A549 treated with ZK216348 at 1 μM for 4 hours (cell line): ENCODE measurements at places on chromosomes 13 and 19. TPM values are rescaled to one million over a fixed set of nuclear protein-coding genes. Genes with fewer than 3 reads are reported as not detected.

Gene KEAP1
- total RNA-seq: 46.2 to 74.0 TPM (median 59.3 TPM) in 5 replicates

Gene FPR3
- total RNA-seq: not detected in 5 replicates

Gene PLPP2
- 57.5 to 116 TPM (median 106 TPM) in 5 replicates for total RNA-seq

Gene NPAS1
- 3.4 to 8.0 TPM (median 5.8 TPM) in 5 replicates for total RNA-seq

Gene THOP1
- total RNA-seq: 63.7 to 107 TPM (median 101 TPM) in 5 replicates

Gene ZNF878
- total RNA-seq: not detected in 5 replicates

Gene ZNF227
- 9.3 to 15.1 TPM (median 10.5 TPM) in 5 replicates for total RNA-seq

Gene KIR2DL4
- not detected in 5 replicates for total RNA-seq

Gene CAMSAP3
- 2.4 to 6.9 TPM (median 4.3 TPM) in 5 replicates for total RNA-seq

Gene GRIN2D
- total RNA-seq: 4.4 to 12.0 TPM (median 10.2 TPM) in 5 replicates

Gene ZNF225
- 2.6 to 5.2 TPM (median 2.9 TPM) in 5 replicates for total RNA-seq

Gene ICAM5
- total RNA-seq: 0.46 to 1.8 TPM (median 0.72 TPM) in 5 replicates

Gene KLK1
- total RNA-seq: 0.15 TPM in 1 of 5 replicates, not detected in the others

Gene IFI30
- total RNA-seq: 7.9 to 26.4 TPM (median 16.4 TPM) in 5 replicates

Gene C1QTNF9
- not detected in 5 replicates for total RNA-seq

Gene ZNF836
- 0.33 to 0.95 TPM (median 0.52 TPM) in 5 replicates for total RNA-seq

Gene AZU1
- 0.26 to 0.27 TPM in 2 of 5 replicates, not detected in the others for total RNA-seq

Gene TTYH1
- total RNA-seq: 0.08 to 0.15 TPM in 2 of 5 replicates, not detected in the others

Gene TNFSF13B
- total RNA-seq: 0.13 TPM in 1 of 5 replicates, not detected in the others

Gene BEST2
- 0.47 to 0.85 TPM (median 0.62 TPM) in 5 replicates for total RNA-seq

Gene LRRC4B
- total RNA-seq: 0.38 to 0.68 TPM (median 0.58 TPM) in 5 replicates

Gene TSSK6
- total RNA-seq: 0.31 to 2.0 TPM (median 1.7 TPM) in 5 replicates

Gene ZNF566
- 7.9 to 9.6 TPM (median 8.6 TPM) in 5 replicates for total RNA-seq

Gene PGLYRP2
- not detected in 5 replicates for total RNA-seq

Gene TNNT1
- total RNA-seq: 96.6 to 145 TPM (median 141 TPM) in 5 replicates

Gene FBN3
- total RNA-seq: not detected in 5 replicates

Gene GIPR
- total RNA-seq: 1.3 to 4.0 TPM (median 2.7 TPM) in 5 replicates

Gene TMEM161A
- total RNA-seq: 11.6 to 27.0 TPM (median 24.9 TPM) in 5 replicates

Gene ZNF345
- total RNA-seq: 0.04 to 0.24 TPM (median 0.15 TPM) in 4 of 5 replicates, not detected in the other

Gene ZNF256
- 0.70 to 1.5 TPM (median 1.3 TPM) in 5 replicates for total RNA-seq

Gene FGF14
- not detected in 5 replicates for total RNA-seq

Gene RETN
- total RNA-seq: not detected in 5 replicates

Gene BLOC1S3
- 13.7 to 22.6 TPM (median 17.2 TPM) in 5 replicates for total RNA-seq

Gene DYRK1B
- 15.8 to 24.4 TPM (median 22.7 TPM) in 5 replicates for total RNA-seq

Gene CD209
- not detected in 5 replicates for total RNA-seq

Gene TMEM38A
- 0.22 to 1.6 TPM (median 1.2 TPM) in 5 replicates for total RNA-seq

Gene TRAPPC5
- 43.1 to 110 TPM (median 100 TPM) in 5 replicates for total RNA-seq

Gene SLC35E1
- 15.0 to 23.0 TPM (median 18.6 TPM) in 5 replicates for total RNA-seq

Gene WDR87
- total RNA-seq: not detected in 5 replicates

Gene KIR2DL1
- total RNA-seq: not detected in 5 replicates

Gene TPTE2
- total RNA-seq: not detected in 5 replicates

Gene EPSTI1
- total RNA-seq: 0.15 to 0.31 TPM (median 0.24 TPM) in 4 of 5 replicates, not detected in the other

Gene ZNF681
- not detected in 5 replicates for total RNA-seq

Gene ZNF568
- total RNA-seq: 1.0 to 1.5 TPM (median 1.1 TPM) in 5 replicates

Gene C19orf85
- total RNA-seq: not detected in 5 replicates

Gene ZNF112
- 1.3 to 2.2 TPM (median 2.0 TPM) in 5 replicates for total RNA-seq

Gene F2RL3
- total RNA-seq: not detected in 5 replicates

Gene CGB3
- not detected in 5 replicates for total RNA-seq

Gene SLITRK6
- total RNA-seq: 0.09 to 0.63 TPM (median 0.25 TPM) in 5 replicates

Gene CRX
- total RNA-seq: not detected in 5 replicates

Gene CRB3
- total RNA-seq: 2.2 to 6.3 TPM (median 5.2 TPM) in 5 replicates

Gene CFAP97D2
- total RNA-seq: not detected in 5 replicates

Gene FCAR
- total RNA-seq: not detected in 5 replicates

Gene ZNF556
- 0.19 TPM in 1 of 5 replicates, not detected in the others for total RNA-seq

Gene SULT2A1
- total RNA-seq: not detected in 5 replicates

Gene SHANK1
- total RNA-seq: 0.06 to 0.95 TPM (median 0.19 TPM) in 5 replicates

Gene APOE
- 9.7 to 22.0 TPM (median 15.3 TPM) in 5 replicates for total RNA-seq

Gene SERPINE3
- not detected in 5 replicates for total RNA-seq
